ENCODE measurements at places on chromosomes 2 and 18. TPM values are rescaled to one million over a fixed set of nuclear protein-coding genes. Genes with fewer than 3 reads are reported as not detected.

GRCh38 chr2:164456619-164457018 is 164.7 kb downstream of the GRB14 start:
- DNase-seq = no peak

Gene TWIST2
- total RNA-seq = not detected

GRCh38 chr18:12860530-12860929 is 23.5 kb downstream of the PTPN2 start:
- no peak for DNase-seq

GRCh38 chr18:76981396-76981968 is 151.1 kb downstream of the MBP start:
- DNase-seq = peak; percentile 50

Gene REG1A
- total RNA-seq = not detected

Gene NPHP1
- total RNA-seq = 2.0 TPM

GRCh38 chr2:47867205-47867604 is 39.1 kb downstream of the FBXO11 start:
- peak; percentile 25 for DNase-seq

DNA sequence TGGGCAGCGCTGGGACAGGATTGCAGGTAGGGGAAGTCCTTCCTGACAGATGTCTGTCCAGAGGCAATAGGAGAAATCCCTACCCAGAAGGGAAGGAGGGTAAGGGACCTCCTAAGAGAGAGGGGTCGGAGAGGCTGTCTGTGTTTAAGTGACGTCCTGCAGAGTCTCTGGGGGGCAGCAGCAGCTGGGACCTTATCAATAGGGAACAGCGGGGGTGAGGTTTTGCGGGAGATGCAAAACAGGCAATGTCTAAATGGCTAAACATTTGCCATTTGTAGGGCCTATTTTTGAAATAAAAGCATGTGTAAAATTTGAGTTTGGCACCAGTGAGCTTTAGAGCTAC is 108.7 kb upstream of the HS6ST1 start:
- DNase-seq = no peak

- DNase-seq = no peak
Measured at GRCh38 chr2:224775647-224776046, 59.5 kb upstream of the CCDC195 start.

Gene NIF3L1
- total RNA-seq = 57.4 TPM

DNA sequence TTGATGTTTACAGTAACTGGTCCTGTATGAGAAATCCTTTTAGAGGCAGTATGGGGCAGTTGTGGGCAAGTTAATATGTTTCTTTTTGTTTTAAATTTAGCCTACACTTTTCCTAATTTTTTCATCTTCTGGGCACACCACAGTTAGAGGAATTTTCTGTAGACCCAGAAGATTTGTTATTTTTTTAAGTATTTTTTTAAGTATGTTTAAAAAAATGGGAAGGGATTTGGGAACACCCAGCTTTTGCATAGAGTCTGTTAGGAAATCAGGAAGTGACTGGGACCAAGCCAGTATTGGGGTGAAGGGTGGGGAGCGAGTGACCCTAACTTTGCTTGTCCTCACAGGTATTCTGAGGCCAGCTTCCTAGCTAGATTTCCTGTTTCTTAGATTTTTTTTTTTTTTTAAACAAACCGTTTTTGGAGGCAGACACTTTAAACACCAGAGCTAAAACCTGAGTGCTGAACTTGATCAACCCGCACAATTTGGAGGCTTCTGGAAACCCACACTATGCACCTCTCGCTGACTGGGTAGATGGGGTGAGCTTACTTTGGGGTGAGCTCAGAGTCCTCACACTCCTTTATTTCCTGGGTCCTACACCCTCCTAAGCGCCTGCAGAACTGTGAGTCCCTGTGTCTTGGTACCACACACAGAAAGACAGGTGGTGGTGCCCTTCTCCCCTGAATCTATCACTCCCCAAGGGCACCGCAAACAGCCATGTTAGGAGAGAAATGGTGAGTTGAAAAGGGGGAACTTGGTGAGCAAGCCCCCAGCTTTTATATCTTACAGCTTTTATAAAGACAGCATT is 5.2 kb downstream of the GATA6 start:
- DNase-seq = no peak

- DNase-seq = no peak
Measured at GRCh38 chr18:51234117-51235008, 36.9 kb upstream of the MEX3C start.

- DNase-seq = no peak
Measured at GRCh38 chr2:110166266-110166665, 38.5 kb downstream of the NPHP1 start.

DNA sequence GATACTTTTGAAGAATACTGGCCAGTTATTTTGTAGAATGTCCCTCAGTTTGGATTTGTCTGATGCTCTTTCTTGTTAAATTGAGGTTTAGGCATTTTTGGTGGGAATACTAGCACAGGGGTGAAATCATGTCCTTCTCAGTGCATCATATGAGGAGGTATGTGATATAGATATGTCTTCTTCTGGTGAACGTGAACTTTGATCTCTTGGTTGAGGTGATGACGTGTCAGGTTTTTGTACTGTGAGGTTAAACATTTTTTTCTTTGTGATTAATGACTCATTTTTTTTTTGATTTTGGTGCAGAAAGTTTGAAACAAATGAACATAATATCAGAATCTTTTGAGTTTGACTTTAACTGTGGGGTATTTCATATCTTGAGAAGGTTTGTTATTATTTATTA is 11.0 kb downstream of the ZNF407 start:
- no peak for DNase-seq

GRCh38 chr2:33134086-33134771 is 187.5 kb downstream of the LTBP1 start:
- DNase-seq = no peak

- DNase-seq = no peak
Measured at GRCh38 chr2:28610583-28611201, 114.8 kb downstream of the PLB1 start.

Gene GPBAR1
- 0.44 TPM for total RNA-seq

Gene EML6
- 338 TPM for total RNA-seq

DNA sequence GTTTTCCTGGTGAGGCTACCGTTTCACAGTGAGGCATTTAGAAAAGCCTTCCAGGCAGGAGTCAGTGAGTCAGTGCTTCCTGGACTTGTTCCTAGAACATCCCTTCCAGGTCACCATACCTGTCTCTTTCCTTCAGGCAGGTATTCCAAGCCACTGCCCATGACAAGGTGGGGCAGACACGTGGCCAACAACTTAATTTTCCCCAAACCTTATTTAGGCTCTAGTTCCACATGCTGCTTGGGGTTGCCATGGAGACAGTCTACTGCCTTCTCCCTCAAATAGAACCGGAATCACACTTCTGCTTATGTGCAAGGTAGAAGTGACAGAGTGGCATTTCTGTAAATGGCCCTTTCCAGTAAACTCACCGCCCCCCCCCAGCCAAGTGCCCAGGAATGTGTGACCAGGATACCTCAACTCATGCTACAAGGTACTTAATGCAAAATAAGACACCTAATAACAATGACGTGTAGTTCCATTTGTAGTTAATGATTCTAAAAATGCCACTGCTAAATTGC is 258.3 kb downstream of the PRKCE start:
- DNase-seq = peak; percentile 49

Gene ZAP70
- total RNA-seq = 40.8 TPM

DNA sequence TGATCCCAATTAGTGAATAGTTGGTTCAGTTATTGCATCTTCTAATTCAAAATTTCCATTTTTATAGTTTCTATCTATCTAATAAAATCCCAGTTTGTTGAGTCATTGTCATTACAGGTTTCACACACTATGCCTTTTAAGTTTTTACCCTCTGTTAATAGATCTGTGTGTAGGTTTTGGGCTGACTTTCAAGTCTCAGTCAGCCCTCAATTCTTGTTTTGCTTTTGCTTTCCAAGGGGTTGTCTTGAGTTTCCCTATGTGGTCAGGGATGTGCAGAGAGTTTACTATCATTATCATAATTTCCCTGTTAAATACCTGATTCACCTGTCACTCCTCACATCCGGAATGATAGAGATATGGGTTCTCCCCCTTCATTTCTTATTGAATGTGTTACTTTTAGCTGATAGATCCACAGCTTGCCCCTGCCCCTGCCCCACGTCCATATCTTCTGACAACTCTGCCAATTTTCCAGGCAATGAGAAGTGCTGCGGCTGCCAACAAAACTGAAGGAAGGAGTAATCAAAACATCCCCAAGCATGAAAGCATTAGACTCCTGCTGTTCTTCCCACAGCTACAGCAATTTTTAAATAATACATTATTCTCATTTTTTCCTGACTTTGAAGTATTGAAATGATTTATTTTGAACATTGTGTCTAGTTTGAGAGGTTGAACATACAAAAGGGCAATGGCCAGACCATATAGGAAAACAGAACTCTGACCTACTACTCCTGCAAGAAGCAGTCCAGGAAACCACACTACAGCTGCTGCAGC is 1064.8 kb downstream of the SUCLG1 start:
- no peak for DNase-seq

DNA sequence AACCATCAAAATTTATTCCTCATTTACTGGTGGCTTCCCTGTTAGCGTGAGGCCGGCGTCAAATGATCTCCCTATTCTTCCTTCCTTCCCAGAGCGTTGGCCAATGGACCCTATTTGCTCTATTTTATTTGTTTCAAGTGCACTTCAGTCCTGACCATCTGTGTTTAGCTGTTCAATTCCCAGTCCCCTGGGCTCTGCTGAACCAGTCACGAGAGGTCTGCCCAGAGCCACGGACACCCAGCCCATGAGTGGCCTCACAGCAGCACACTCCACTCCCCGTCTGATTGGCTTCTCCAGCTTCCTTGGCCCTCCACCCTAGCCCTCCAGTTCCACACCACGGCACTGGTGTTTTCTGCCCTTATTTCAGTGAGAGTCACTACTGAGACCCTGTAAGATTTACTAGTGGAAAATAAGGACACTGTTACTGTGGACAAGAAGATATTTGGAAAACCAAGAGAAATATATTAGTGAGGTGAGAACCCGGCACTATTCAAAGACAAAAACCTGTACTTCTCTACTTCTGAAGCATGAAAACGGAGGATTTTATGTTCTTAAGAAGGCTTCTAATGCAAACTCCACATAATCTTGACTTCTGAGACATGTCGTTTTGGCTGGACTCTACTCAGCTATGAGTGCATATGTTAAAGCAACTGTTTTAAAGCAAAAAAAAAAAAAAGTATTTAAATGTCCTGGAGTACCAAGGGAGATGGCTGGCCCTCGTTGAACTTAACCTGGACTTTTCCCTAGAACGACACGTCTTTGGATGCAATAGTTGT is 86.6 kb downstream of the COL6A3 start:
- DNase-seq = no peak

Gene PTPRM
- total RNA-seq = not detected

DNA sequence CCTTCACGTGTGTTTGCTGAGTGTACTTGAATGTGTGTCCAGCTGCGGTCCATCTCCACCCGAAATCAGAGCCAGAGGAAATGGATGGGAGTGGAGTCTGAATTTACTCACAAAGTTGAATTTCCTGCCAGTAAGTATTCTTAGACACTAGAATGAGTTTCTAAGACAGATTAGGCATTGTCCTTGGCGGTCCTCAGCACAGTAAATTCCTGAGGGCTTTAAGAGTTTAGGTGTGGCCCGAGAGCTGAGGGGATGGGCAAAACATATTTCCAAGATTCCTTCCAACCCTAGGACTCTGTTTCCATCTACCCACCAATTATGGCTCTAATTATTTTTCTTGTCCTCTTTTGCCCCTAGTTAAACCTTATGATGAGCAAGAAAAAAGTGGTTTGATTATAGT is 90.3 kb upstream of the PHLPP1 start:
- no peak for DNase-seq

Gene LYG1
- total RNA-seq = 1.8 TPM

DNA sequence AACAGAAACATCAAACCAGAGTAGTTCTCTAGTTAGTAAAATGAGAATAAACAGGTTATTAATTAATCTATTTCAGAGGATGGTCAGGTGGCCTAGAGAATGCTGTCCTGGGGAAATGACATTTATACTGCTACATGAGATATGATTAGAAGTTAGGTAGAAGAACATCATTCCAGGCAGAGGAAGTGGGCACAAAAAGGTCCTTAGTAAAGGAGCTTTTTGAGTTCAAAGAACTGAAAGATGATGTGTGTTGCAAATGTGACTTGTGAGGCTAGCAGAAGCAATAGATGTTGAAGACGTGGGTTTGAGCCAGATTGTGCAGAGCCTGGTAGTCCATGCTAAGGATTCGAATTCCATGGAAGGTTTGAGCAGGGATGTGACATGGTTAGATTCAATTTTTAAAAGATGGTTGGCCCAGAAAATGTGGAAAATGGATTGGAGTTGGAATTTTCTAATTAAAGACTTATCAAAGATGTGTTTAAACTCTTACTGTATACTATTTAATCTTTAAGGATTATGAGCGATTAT is 34.2 kb downstream of the RAB10 start:
- peak; percentile 16 for DNase-seq

DNA sequence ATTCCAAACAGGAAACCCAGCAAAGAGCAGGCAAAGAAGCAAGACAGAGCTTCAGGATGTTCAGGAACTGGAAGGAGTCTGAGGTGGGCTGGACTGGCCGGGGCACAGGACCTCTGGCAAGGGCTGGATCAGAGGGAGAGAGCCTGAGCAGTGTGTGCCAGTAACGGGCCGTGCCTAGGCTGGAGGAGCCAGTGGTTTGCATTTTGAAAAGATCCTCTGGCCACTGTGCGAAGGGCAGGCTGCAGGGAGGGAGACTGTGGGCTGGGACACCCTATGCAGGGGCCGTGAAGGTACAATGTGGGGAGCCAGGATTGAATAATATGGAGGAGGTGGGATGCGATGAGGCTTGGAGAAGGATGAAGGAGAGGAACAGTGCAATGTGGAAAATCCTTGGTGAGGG is 6.2 kb upstream of the SDC1 start:
- no peak for DNase-seq

Gene FOXI3
- total RNA-seq = not detected

DNA sequence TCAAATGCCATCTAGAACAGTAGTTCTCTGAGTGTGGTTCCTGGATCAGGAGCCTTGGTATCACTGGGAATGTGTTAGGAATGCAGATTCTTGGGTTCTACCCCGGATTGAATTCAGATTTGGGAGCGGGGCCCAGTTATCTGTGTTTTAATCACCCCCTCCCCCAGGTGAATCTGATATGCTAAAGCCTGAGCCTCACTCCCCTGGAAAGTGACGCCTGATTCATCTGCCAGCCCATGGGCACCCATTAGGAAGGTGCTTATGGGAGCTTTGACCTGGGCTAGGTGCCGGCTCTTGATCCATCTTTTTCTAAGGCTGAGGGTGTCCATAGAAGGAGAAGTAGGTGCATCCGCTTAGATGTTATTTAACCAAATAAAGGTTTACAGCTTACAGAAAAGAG is 199.4 kb downstream of the NEDD4L start:
- no peak for DNase-seq

DNA sequence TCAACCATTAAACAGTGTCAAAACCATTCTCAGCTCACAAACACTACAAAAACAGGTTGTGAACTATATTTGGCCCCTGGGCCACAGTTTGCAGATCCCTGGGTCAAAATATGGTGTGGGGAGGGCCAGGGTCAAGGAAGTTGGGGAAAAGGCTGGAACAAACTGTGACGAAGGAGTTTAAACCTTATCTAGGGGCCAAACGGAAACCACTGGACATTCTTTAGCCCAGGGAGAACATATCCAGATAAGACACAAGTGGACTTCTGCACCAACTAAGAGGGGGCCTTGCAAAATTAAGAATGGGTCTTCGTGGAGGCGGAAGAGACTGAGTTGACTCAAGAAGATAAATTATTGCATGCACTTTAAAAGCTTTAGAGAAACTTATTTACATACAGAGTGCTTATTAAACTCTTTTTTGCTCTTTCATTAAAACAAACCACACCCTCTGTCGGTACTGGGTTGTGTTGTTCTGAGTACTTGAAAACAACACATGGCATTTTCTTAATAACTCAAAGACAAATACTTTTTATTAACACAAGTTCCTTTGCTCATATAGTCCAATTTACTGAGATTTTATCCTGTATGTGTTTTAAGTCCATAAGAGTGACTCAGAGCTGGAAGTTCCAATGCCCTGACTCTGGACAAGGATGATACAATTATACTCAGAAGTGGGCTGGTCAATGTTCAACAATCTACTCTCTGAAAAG is 5.3 kb upstream of the ASAP2 start:
- DNase-seq = no peak
